ENCODE measurements at places on chromosomes 2 and 18.
A peak's percentile ranks its signal among the peaks of the same experiment; 100 is the strongest.

GRCh38 chr2:33133454-33133952 lies 186.8 kb downstream of the LTBP1 start:
- no peak for DNase-seq

GRCh38 chr2:96245609-96246390 lies 20.0 kb downstream of the TMEM127 start:
- DNase-seq, result no peak

GRCh38 chr18:80109676-80110078 lies 615 bp downstream of the ADNP2 start:
- DNase-seq, result no peak

DNA sequence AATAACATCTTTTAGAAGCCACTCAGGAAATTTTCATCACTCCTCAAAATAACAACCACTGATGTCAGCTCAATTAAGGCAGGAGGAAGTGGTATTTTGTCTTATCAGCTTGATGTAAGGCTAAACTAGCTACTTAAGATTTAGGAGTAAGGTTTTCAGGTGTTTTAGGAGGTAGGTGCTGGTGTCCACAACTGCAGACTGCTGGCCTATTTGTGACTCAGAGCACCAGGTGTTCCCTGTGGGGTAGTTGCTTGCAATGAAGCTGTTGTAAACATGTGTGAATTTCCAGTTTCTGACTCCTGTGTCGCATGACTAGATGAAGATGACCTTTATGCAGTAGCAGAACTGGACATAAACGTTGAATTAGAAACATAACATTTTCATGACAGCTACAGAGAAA lies 164.2 kb downstream of the THSD7B start:
- no peak for DNase-seq

DNA sequence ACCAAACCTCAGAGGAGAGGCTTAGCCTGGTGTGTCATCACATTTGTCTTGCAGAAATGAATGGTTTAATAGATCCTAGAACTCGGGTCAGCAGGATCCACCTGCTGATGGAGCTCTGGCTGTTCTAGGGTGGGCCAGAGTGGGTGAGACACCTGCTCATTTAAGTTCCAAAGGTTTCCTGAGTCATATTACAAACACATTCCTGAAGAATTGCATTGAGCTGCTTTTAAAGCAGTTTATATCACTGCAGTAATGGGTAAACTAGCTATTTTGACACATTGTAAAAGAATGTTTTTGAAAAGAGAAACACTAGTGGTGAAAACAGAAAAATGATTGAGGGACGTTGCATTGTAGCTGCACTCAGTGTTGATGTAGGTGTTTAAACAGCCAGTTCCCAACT lies 175.3 kb upstream of the TCF4 start:
- no peak for DNase-seq

DNA sequence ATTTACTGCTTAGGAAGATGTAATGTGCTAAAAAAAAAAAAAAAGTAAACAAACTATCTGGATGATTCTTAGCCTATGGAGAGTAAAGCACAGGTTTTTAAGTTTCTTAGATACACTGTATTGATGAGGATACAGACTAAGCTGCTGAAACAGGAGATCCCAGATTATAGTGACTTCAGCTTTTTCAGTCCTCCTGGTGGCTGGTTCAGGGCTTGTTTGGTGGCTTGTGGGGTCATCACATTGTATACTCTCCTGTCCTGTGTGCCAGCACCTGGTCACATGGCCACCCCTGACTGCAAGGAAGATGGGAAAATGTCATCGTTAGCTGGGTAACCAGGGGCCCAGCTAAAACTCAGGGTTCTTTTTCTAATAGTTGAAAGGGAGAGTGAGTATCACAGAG lies 31.4 kb downstream of the RAB31 start:
- DNase-seq, result no peak

DNA sequence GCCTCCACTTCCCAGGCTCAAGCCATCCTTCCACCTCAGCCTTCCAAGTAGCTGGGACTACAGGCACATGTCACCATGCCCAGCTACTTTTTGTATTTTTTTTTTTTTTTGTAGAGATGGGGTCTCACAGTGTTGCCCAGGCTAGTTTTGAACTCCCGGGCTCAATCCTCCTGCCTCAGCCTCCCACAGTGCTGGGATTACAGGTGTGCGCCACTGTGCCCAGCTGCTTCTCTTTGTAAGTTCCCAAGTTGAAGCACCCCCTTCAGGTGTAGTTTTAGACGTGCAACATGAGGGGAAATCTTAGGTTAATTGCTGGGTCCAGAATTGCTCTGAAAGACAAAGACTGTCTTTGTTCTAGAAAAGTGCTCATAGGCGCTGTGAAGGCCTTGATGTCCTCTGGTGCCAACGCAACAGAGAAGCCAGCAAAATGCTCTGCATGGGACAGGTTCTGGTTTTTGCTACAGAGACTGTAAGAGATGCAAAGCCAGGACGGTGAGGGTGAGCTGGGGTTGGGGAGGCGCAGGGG lies 46.6 kb downstream of the RRM2 start:
- no peak for DNase-seq

DNA sequence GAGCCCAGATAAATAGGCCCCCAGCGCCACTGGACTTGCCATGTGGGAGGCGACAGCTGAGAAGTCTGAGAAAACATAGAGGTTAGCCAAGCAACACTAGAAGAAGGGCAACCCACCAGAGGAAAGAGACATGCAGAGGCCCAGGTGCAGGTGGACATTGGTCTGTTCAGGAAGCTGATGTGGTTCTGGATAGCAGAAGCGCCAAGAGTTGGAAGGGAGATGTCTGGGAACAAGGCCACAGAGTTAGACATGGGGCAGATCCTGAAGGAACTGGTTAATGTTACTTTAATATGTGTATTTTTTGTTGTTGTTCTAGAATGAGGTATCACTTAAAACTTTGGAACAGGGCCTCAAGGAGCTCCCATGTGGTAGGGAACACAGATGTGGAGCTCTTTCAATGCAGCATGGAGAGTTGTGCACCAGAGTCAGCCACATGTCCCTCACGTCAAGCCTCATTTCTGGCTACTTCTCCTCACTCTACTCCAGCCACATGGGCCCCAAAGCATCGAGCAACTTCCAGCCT lies 62.2 kb upstream of the PKDCC start:
- DNase-seq, result no peak

- DNase-seq, result no peak
Measured at GRCh38 chr18:6396847-6397246, 17.9 kb downstream of the L3MBTL4 start.

- no peak for DNase-seq
Measured at GRCh38 chr2:112065486-112065885, 10.4 kb downstream of the TMEM87B start.

DNA sequence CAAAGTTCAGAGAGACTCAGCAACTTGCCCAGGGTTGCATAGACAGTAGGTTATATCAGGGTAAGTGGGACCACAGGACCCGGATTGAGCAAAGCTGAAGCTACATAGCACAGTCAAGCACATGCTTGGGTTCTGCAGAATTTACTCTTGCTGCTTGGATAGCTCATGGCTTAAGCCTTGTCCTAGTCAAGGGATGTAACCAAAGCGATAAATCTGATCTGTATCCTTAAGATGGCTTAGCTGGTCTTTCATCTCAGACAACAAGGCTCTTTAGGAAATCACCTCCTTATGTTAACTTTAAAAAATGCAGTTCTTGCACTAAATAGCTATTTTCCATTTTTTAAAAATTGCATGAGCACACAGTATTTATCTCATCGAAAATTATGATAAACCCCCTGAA lies 158.5 kb downstream of the LPIN1 start:
- DNase-seq, result no peak

GRCh38 chr2:225534697-225535096 lies 135.2 kb downstream of the NYAP2 start:
- no peak for DNase-seq

GRCh38 chr2:33107690-33108482 lies 161.1 kb downstream of the LTBP1 start:
- no peak for DNase-seq

DNA sequence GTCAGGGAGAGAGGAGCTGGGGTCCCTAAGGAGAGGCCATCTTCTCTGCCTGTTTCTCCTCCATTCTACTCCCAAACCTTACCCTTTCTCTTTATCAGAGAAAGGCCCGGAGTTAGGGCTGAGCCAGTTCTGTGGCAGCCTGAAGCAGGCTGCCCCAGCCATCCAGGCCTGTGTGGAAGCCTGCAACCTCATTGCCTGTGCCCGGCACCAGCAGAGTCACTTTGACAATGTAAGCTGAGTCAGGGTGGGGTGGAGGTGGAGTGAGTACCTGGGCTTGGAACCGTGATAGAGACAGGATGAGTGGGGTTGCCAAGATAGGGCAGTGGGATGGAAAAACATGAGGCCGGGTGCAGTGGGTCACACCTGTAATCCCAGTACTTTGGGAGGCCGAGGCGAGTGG lies 5.2 kb downstream of the CHRNG start:
- no peak for DNase-seq

DNA sequence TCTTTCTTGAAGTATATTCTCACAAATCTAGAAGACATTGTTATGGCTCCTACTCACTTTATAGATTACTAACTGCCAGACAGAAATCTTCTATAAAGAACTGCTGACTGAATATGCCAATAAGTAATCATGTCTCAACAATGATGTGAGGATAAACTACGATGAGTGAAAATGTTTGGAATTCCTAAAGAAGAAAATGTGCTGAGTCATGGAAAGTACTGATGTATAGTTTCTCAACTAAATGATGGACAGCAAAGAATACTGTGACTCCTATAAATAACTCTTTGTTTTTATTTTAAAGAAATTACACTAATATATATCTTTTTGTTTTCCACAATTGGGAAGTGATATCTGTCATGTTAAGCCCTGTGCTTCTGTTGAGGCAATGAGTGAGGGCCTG lies 232.9 kb downstream of the LNPK start:
- no peak for DNase-seq

GRCh38 chr2:17540093-17540812 lies at the start of gene VSNL1:
TSS of gene VSNL1 (plus strand) at chr2:17540696. CDS start at chr2:17592075, 51,379 bp downstream.
- DNase-seq, result peak; percentile 97

DNA sequence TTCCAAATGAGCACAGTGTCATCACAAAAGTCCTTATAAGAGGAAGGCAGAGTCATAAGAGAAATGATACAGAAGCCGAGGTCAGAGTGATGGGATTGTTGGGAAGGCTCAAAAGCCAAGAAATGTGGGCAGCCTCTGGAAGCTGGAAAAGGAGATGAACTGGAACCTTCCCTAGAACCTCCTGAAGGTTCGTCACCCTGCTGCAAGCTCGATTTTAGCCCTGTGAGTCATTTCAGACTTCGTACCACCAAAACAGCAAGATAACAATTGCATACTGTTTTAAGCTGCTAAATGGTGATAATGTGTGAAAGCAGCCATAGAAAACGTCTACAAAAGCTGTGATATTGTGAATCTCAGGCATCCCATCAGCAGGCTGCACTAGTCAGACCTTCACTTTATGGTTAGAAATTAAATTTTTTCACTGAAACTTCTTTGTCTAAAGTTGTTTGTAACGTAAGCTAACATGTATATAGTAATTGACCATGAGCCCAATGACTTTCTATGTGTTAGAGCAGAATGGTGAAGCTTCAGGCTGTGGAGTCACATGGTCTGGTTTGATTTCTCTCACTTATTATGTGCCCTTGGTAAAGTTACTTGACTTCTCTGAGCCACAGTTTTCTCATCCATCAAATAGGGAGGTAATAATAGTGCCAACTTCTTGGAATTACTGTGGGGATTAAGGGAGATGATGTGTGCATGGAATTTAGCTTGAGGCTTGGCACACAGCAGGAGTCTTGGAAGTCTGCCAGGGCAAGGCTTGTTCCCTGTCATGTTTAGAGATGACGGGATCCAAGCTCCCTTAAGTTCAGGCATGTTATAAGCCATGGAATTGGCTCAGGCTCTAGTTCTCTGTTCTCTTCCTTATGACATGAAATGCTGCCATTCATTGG lies 132.0 kb upstream of the CCDC195 start:
- no peak for DNase-seq

DNA sequence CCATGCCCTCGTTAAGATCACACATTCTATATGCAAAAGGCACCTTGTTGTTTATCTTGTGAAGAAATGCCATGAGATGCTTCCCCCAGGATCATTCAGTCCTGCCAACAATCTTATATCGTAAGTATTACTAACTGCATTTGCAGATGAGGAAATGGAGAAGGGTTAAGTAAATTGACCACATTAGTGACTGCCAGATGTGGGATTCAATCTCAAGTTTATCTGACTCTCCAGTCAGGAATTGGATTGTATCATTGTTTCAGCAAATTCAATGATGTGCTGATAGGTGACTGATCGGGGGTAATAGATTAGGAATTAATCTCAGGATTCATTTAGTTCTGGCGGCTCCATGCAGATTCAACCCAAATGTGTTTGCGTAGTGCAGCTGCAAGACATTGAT lies 106.2 kb downstream of the CNTNAP5 start:
- DNase-seq, result no peak

DNA sequence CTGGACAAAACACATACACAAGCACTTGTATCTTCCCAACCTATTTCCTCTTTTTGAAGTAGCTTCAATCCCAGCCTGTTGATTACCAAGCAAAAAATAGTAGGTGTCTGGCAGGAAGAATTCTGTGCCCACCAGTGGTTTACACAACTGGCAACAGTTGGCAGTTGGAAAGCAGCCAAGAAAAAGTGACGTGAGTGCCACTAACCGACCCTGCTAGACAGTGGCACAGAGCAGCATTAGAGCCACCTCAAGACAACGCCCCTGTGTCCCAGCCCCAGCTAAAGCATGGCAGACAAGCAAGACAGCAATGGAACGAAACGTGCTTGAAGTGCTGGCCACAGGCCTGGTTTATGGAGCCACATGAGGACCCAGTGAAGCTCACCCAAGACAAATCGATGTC lies 379.6 kb downstream of the FBXO15 start:
- DNase-seq, result no peak

- DNase-seq, result no peak
Measured at GRCh38 chr2:232567721-232568120, 17.2 kb downstream of the EIF4E2 start.

DNA sequence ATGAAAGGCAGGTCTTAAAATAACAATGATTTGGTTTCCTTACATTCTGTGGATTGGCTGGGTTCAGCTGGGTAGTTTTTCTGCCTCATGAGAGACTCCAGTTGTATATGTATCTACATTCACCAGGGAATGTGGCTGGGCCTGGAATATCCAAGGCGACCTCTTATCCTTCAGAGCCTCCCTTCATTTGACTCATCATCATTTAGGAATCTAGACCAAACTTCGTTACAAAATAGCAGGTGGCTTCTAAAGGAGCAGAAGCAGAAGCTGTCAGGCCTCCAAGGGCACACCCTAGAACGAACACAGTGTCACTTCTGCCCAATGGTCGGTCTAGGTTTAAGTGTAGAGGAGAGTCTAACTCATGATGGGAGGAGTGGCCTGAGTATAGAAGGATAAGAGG lies 204.2 kb downstream of the EN1 start:
- no peak for DNase-seq

GRCh38 chr2:163652751-163653150 lies 83.1 kb downstream of the FIGN start:
- no peak for DNase-seq

- no peak for DNase-seq
Measured at GRCh38 chr2:112880091-112880531, 30.9 kb upstream of the IL37 start.

DNA sequence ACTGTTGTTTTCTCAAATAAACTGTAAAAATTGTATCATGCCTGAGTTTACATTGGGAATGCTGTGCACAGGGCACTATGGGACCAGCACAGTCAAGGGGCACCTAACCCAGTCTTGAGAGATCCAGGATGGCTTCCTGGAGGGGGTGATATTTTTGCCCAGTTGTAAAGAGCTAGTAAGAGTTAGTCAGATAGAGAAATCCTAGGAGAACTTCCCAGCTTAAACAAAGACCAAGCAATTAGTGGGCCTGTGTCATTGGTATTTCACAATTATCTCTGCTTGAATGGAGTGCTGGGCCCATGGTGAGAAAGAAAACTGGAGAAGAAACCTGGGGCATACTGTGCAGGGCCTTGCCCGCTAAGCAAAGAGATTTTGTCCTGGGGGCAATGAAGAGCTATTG lies 12.2 kb downstream of the XDH start:
- no peak for DNase-seq

GRCh38 chr18:813172-814071 lies 1.4 kb upstream of the YES1 start:
- DNase-seq, result no peak

All from NCI-H187 (cell line).